ENCODE measurements at places on chromosomes 4 and X. TPM values are rescaled to one million over a fixed set of nuclear protein-coding genes. Genes with fewer than 3 reads are reported as not detected.

- no peak for DNase-seq
- H3K27me3 ChIP-seq = no peaks in the 10 kb centered on the region
- no peak overlapping the region for H3K27ac ChIP-seq
- H3K4me1 ChIP-seq = no peaks in the 10 kb centered on the region
- H3K4me3 ChIP-seq = no peak overlapping the region
Observed at GRCh38 chr4:8319061-8319460, 49.5 kb downstream of the HTRA3 start.

Gene WNK3
- total RNA-seq = 2.2 TPM

Gene TCEAL3
- 23.4 TPM for total RNA-seq

Gene TMPRSS11D
- total RNA-seq = not detected

Gene FRAS1
- 3.9 TPM for total RNA-seq

Gene CXCL9
- total RNA-seq = 0.84 TPM

Data from tibial nerve (tissue), 4 donors.